IMR-90 (cell line): ENCODE measurements at places on chromosomes 7 and 10.

DNA sequence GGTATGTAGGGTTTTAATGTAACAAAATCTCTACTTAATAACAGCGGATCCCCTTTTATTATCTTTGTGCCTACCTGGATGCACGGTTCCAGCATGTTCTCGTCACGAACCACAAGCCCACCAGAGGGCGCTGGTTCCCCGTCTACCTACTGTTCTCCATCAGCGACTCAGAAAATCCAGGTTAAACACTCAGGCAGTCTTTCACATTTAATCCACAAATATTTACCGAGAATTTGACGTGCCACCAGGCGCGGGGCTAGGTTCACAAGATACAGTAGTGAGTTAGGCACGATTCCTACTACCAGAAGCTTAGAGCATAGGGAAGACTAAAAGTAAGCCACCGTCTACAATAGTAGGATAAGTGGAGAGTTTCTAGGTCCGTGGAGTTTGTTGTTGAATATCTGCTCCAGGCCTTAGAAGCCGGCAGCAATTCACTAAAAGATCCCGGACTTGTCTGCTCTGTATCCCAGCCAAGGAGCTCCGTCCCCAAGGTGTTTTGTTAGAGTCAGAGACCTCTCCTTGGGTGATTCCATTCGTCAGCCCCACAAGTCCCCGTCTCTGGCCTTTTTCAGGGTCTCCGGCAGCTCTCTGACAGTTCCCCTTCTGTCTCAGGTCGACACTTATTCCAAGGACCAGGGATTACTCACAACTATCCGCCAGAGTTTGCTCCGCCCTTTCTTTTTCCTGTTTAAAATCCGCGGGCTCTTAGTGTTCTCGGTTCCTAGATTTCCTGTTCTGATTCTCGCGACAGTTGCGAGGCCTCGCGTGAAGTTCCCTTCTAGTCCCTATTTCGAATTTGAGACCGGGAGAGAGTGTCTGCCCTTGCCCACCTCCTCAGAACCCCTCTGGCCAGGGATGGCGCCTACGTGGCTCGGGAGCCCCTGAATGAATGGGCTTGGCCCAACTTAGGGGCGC lies 1.5 kb upstream of the KAZALD1 start:
- peak; percentile 95 for DNase-seq

GRCh38 chr10:69065406-69066361 lies 22.2 kb upstream of the SRGN start:
- peak; percentile 80 for DNase-seq

- no peak for DNase-seq
Observed at GRCh38 chr10:117818721-117819120, 228.0 kb downstream of the RAB11FIP2 start.

DNA sequence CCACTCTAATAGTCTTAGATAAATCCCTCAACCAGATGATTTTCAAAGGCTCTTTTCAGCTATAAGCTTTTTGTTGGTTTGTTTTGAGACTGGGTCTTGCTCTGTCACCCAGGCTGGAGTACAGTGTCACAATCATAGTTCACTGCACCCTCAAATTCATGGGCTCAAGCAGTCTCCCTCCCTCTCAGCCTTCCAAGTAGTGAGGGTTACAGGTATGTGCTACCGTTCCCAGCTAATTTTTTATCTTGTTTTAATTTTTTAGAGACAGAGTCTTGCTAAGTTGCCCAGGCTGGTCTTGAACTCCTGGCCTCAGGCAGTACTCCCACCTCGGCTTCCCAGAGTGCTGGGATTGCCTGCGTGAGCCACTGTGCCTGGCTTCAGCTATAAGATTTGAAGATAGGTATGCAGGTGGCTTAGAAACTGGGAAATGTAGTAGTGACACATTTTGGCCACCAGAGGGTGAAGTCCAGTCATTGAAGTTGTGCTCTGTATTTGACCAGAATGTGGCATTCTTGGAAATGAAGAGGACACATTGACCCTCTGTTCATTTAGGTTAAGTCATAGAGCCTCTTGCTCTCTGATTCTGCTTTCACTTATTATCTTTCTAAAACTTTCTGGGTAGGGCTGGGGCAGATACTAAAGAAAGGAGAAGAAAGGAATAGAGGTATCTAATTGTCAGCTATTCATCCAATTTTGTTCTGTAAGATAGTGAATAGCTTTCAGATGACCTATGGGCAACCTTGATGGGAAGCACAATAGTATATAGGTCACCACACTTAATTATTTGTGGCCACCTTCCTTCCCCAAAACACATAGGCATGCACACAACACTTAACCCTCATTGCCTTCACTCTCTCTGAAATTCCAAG lies 36.0 kb downstream of the R3HCC1L start:
- DNase-seq: peak; percentile 60

- DNase-seq: no peak
Observed at GRCh38 chr10:133010095-133010842, 67.9 kb upstream of the CFAP46 start.
